HepG2 (cell line): ENCODE measurements at places on chromosomes 5 and 9.

- no peak for DNase-seq
Measured at GRCh38 chr9:34555500-34555899, 32.7 kb upstream of the ENHO start.

GRCh38 chr5:150349681-150350275, 7.7 kb upstream of the TCOF1 start:
- DNase-seq, result no peak

DNA sequence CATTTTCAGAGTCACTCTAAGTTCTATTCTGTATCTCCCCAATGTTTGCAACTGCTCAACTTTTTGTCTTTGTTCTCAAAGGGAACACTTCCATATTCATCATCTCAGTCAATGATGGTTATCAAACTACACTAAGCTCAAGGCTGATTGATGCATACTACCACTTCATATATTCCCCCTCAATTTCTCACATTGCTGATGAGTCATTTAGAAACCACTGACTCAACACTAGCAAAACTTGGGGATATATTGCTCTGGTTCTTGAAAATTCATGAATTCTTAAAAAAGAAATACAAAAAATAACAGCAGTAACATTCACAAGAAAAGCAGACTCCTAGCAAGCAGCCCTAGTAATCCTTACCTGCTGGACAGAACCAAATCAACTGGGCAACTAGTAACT, 52.2 kb downstream of the ABHD17B start:
- no peak for DNase-seq

DNA sequence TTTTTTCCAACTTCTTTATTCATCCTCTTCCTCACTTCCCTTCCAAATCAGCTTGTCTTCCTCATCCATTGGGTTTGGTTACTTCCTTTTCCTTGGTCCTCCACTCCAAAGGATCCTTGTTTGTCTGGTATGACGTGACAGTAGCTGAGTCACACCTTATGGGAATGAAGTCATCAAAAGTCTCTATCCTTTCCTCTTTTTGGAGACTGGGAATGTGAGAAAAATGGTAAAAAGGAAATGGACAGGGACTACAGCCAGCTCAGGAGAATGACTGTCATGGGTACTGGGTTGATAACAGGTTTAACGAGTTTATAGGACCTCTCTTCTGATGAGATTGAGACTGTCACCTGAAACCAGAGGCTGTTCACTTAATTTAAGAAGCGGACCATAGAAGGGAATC, 76.2 kb upstream of the MYO10 start:
- no peak for DNase-seq

GRCh38 chr5:179279347-179280094, 65.7 kb downstream of the ADAMTS2 start:
- no peak for DNase-seq

DNA sequence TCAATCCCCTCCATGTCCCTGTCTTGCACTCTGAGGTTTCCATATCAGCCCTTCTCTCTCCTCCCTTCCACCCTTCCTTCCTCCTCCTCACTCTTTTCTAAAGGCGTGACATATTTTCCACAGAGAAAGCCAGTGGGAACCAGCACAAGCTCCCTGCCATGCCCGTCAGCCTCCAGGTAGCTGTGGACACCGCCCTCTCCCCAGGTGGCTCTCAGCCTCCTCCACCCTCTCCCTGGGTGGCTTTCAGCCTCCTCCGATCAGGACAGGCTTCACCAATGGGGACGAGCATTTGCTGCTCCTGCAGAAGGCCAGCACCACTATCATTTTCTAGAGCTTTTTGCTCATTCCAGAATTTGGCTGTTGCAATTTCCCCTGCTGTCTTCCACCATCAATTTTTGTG, 236.6 kb downstream of the GADD45G start:
- DNase-seq, result no peak

GRCh38 chr5:28766565-28767158, 1728.3 kb upstream of the CDH9 start:
- DNase-seq, result peak; percentile 18
